Right lobe of liver (tissue), 6 donors: ENCODE measurements at places on chromosomes 6 and 20. TPM values are rescaled to one million over a fixed set of nuclear protein-coding genes. Genes with fewer than 3 reads are reported as not detected.
A peak's percentile ranks its signal among the peaks of the same experiment; 100 is the strongest.

THEMIS gene
- total RNA-seq = 0.17 TPM

PLG gene
- 765 TPM for total RNA-seq

GRCh38 chr20:51639206-51639832 is 96.8 kb upstream of the NFATC2 start:
- H3K4me1 ChIP-seq = no peaks in the 10 kb centered on the region
- H3K27me3 ChIP-seq = no peaks in the 10 kb centered on the region
- DNase-seq = peak; percentile 61
- H3K36me3 ChIP-seq = no peaks in the 10 kb centered on the region
- no peak overlapping the region for H3K4me3 ChIP-seq
- no peak overlapping the region for H3K27ac ChIP-seq

GRCh38 chr6:53065266-53066076 is at the start of gene FBXO9:
TSS of gene FBXO9 (plus strand) at chr6:53065404. CDS start at chr6:53065790, 386 bp downstream.
- peaks cover 10% of the 10 kb centered on the region for H3K4me1 ChIP-seq
- DNase-seq = peak; percentile 85
- peak within 1 kb of the TSS; percentile 72 for H3K4me3 ChIP-seq
- peak within 1 kb of the TSS; percentile 90 for H3K27ac ChIP-seq
- H3K27me3 ChIP-seq = no peaks in the 10 kb centered on the region

DNA sequence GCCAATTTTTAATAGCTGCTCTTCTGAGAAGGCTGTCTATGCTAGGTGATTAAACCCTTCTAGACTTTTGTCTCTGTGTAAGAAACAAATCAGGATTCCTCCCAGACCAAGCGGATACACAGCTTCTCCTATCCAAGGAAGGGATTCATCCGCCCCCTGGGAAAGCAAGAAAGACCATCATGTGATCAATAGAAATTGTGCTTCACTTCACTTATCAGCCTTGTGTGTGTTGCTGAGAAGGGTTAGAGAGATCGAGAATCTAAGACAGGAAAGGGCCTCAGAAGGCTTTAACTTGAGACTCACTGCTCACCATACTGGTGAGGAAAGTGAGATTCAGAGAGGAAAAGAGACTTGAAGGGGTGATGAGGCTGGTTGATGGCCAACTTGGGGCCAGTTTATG is 1.5 kb downstream of the ABCC10 start:
- no peak for DNase-seq
- peaks cover 18% of the 10 kb centered on the region for H3K4me1 ChIP-seq
- no peaks in the 10 kb centered on the region for H3K36me3 ChIP-seq

- no peaks in the 10 kb centered on the region for H3K4me1 ChIP-seq
- no peak overlapping the region for H3K4me3 ChIP-seq
- no peak overlapping the region for H3K27ac ChIP-seq
- no peaks in the 10 kb centered on the region for H3K27me3 ChIP-seq
These were observed 253.2 kb downstream of the SOX4 start for GRCh38 chr6:21846541-21847451.

DNA sequence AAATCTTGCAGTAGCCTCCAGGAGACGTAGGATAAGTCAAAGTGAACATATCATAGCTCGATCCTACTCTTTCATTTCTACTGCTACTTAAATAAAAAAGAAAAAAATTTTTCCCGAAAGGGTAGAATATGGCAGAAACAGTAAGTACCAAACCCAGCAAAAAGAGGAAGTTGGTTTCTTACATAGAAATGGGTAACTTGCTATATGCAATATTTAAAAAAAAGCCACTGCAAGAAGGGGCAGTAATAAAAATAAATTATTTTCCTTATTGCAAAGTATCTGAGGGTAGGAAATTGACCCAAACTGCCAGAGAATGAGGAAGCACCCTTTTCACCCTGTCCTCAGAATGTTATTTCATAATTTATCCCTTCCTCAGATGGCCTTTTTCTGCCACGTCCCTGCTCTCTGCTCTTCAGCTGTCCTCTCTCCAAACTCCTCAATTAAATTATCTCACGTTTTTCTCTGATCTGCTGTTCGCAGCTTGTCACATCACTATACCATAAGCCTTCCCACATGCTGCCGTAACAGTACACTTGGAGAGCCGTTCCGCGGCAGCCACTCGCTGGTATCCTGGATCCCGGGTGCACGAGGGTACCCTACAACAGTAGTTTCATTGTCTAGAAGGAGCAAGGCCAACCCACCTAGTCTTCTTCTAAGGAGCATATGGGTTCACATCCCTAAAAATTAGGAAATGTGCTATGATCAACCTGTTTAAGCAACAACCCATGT is 149.6 kb downstream of the BACH2 start:
- H3K4me3 ChIP-seq = no peak overlapping the region
- H3K4me1 ChIP-seq = no peaks in the 10 kb centered on the region
- DNase-seq = no peak
- no peak overlapping the region for H3K27ac ChIP-seq

DNA sequence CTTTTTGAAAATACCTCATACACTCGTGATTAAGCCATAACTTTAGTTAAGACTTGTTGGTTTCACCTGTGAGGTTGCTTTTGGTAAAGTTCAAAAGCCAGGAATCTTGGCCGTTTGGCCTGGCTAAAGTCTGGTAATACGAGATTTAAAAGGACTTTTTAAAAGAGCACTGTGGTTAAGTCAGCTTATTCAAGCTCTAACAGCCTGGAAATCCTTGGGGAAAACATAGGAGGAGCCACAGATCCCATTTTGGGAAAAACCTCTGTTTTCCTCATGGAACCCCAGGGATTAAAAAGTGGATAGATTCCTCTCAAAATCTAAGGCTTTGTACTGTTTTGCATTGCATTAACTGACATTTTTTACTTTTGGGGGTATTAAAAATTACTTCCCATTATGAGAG is 13.7 kb upstream of the SLC22A16 start:
- no peaks in the 10 kb centered on the region for H3K27me3 ChIP-seq
- H3K4me1 ChIP-seq = no peaks in the 10 kb centered on the region
- H3K4me3 ChIP-seq = no peak overlapping the region
- H3K27ac ChIP-seq = no peak overlapping the region
- no peaks in the 10 kb centered on the region for H3K36me3 ChIP-seq
- no peak for DNase-seq

DNA sequence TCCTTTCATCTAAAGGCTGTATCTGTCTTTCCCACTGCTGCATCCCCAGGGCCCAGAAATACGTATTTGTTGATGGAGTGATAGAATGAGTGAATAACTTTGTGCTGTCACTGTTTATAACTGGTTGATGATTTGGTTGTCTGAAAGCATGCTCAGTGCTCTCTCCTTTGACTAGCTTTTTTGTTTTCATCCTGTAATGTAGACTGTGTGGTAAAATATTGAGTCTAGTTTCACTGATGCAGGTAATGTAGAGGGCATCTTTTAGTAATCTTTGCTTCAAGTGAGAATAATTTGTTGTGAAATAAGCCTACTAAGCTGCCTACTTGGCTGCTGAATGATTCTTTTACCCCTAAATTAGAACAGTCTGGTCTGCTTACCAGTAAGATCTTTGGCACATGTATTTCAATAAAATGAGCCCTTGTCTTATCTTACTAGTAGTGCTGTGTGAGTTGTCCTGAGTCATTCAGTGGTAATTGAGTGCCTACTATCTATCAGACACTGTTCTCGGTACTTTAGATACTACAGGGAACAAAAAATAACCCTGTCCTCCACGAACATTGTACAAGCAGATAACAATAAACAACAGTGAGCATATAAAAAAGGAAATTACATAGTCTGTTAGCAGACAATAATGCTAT is 39.9 kb downstream of the MAPK14 start:
- no peaks in the 10 kb centered on the region for H3K27me3 ChIP-seq
- no peak for DNase-seq
- H3K36me3 ChIP-seq = no peaks in the 10 kb centered on the region
- no peak overlapping the region for H3K4me3 ChIP-seq

DNA sequence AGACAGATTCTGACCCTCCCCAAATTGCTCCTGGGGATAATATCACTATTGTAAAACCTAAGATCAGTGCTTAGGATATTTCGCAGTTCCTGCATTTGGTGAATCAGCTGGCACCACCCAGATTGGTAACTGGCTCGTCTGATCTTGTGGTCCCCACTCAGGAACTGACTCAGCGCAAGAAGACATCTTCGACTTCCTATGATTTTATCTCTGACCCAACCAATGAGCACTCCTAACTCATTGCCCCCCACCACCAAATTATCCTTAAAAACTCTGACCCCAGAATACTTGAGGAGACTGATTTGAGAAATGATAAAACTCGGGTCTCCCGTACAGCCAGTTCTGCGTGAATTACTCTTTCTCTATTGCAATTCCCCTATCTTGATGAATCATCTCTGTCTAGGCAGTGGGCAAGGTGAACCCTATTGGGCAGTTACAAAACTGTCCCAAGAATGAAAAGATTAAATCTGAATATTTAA is 55.7 kb upstream of the PRND start:
- no peak overlapping the region for H3K27ac ChIP-seq
- H3K4me1 ChIP-seq = no peaks in the 10 kb centered on the region
- H3K36me3 ChIP-seq = no peaks in the 10 kb centered on the region
- H3K27me3 ChIP-seq = no peaks in the 10 kb centered on the region
- H3K4me3 ChIP-seq = no peak overlapping the region

DNA sequence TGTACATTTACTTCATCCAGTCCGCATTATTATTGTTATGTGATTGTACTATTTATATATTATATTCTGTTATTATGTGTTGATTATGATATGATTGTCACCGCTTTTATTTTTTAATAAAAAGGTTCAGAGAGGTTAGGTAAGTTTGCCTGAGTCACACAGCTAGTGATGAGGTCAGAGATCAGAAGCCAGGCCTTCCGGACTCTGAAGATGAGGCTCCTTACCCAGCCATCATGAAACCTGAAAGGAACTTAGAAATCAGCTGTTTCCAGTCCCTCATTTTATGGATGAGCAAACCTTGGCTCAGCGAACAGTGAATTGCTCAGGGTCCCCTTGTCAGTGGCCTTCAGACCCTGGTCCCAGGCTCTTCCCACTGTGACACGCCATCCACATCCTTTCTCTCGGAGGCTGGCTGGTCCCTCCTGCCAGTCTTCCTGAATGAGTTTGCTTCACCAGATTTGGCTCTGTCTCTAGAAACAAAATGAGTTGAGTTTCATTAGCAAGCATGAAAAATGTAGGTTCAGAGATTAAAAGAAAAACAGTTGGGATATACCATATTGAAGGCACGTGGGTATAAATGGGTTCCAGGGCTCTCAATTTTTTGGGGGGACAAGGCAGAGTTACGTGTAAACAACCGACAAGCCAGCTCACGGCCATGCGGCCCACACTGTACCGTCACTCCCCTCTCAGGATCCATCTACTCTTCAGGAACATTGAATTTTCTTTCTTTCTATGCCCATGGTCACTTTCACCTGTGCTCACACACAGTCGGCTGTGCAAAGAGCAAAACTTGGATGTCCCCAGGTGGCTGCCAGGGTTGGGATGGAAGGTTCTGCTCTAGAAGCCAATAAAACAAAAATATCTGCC is 132.9 kb downstream of the ZDHHC14 start:
- H3K36me3 ChIP-seq = no peaks in the 10 kb centered on the region
- H3K4me3 ChIP-seq = no peak overlapping the region
- DNase-seq = no peak
- peaks cover 18% of the 10 kb centered on the region for H3K4me1 ChIP-seq
- H3K27me3 ChIP-seq = no peaks in the 10 kb centered on the region
- peak overlapping the region; percentile 63 for H3K27ac ChIP-seq

DNA sequence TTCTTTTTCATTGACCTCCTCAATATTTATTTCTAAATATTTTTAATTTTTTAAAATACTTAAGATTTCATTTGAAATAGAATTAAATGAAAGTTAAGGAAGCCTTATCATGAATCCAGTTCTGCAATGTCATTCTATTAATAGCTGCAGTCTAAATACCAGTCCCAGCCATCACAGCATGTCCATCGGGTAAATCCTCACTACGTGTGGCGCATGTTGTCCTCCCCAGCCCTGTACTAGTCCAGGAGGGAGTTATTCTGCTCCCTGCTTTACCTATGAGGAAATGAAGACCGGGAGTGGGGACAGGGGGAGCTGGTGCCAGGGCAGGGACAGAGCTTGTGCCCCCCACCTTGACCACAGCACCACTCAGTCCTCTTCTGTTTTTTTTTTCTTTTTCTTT is 125.1 kb upstream of the QKI start:
- no peak for DNase-seq
- H3K4me3 ChIP-seq = no peak overlapping the region
- H3K4me1 ChIP-seq = no peaks in the 10 kb centered on the region
- H3K27me3 ChIP-seq = no peaks in the 10 kb centered on the region
- H3K36me3 ChIP-seq = no peaks in the 10 kb centered on the region
- no peak overlapping the region for H3K27ac ChIP-seq

- no peaks in the 10 kb centered on the region for H3K36me3 ChIP-seq
- no peaks in the 10 kb centered on the region for H3K27me3 ChIP-seq
- H3K4me1 ChIP-seq = no peaks in the 10 kb centered on the region
- DNase-seq = no peak
- H3K4me3 ChIP-seq = no peak overlapping the region
- no peak overlapping the region for H3K27ac ChIP-seq
These were observed 130.9 kb downstream of the KIF6 start for GRCh38 chr6:39594285-39594684.
